ENCODE measurements at places on chromosomes 11 and 22.

GRCh38 chr11:5690216-5690615 is 626 bp downstream of the TRIM22 start:
- DNase-seq: no peak

GRCh38 chr11:94602430-94603372 is 35.5 kb downstream of the PIWIL4 start:
- DNase-seq: peak; percentile 33

DNA sequence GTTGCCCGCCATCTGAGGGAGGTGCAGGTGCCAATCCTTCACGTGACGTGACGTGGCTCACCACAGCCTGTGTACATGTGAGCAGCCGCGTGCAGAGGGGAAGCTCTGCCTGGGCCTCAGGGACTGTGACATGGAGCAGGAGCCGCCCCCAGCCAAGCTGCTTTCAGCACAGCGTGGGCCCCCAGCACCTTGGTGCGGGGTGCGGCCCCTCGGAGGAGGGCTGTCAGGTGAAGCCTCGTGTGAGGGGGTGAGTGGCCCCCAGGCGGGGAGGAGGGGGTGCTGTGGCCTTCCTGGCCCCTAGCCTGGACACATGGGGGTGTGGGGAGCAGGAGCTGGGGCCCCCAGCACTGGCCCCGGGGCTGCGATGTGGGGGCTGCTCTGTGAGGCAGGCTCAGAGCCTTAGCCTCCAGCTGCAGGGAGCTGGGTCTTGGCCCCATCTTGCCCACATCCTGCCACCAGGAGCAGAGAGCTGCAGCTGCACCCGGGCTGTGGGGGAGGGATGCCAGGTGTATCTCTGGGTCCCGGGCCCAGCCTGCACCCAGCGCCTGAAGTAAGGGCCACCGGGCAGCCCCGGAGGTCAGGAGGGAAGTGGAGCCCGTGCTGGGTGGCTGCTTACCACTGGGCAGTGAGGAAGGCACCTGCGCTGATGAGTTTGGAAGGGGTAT is at the start of gene ADORA2A:
Gene ADORA2A, plus strand, starts transcription at position 100 of the 665 bp plus-strand sequence. CDS start 5,806 bp downstream, outside the sequence.
- DNase-seq: no peak

- DNase-seq: no peak
These were observed 23.2 kb downstream of the CAPN1 start for GRCh38 chr11:65204646-65205601.

- no peak for DNase-seq
These were observed 3.3 kb upstream of the TRIM29 start for GRCh38 chr11:120141113-120141767.

GRCh38 chr11:65887723-65888162 is 528 bp downstream of the FIBP start:
- no peak for DNase-seq

DNA sequence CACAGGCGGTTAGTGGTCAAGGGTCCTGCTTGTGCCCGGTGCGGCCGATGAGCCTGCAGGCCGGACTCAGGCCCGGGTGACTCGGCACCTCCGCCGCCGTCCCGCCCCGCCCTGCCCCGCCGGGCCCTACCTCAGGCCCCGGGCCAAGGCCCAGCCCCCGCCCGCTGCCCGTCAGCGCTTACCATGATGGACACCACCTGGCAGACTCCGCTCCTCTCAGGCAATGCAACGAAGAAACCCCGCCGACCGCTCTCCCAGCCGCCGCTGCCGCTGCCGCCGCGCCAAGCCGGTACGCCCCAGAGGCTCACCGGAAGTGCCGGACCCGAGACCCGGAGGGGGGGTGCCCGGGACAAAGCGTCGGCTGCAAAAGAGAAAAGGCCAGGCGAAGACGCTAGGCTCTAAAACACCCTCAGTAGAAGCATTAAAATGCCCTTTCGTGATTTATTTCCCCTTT is at the start of gene UFD1:
Gene UFD1, minus strand, starts transcription at position 293 of the 454 bp plus-strand sequence. Its CDS starts 108 bp downstream, at position 185.
- DNase-seq: peak; percentile 82

DNA sequence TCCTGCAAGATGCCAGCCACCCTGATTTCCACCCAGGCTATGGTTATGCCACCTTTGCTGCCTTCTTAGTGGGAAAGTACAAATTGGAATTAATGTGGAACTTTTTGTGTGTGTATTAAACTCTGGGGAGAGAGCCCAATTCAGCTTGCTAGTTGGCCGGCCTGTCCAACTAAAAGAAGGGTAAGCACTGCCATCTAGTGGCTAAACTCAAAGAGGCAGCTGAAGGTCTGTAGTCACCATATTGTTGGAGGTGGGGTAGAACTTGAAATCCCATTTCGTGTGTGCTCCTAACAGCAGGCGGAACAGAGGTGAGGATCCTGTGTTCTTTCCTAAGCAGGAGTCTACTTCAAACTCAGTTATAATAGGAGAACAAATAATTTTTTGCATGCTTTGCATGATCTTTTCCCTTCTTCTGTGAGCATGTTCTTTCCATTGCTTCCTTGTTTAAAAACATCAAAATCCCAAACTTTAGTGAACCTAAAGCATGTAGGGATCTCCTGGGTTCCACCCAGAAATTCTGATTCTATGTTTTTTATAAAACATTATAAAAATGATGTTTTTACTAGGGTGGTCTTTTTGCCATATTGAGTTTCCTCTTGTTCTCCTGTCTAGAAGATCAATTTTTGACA is 138.8 kb upstream of the SORL1-AS1 start:
- peak; percentile 88 for DNase-seq

GRCh38 chr22:19040391-19040861 is 81.8 kb downstream of the DGCR2 start:
- DNase-seq: no peak

DNA sequence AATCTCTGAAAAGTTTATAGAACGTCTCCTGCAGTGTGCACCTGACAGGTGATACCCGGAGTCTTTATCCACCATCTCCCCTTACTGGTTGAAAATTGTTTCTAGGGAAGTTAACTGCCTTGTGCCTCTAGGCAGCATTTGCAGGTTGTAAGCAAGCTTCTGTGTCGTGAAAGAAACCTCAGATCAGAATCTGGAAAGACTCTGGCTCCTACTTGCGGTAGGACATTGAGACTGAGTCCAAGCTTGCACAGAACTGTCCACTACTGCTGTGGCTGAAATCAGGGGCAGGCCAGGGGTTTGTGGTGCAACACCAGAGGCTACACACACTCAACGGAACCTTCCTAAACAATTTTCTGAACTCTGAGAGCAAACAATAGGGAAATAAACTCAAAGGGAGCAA is 34.8 kb upstream of the MYOD1 start:
- no peak for DNase-seq

- peak; percentile 68 for DNase-seq
These were observed at the start of gene STX3 for GRCh38 chr11:59754859-59755700. Gene STX3, plus strand, starts transcription at chr11:59755376. Its CDS starts 230 bp downstream, at chr11:59755606.

DNA sequence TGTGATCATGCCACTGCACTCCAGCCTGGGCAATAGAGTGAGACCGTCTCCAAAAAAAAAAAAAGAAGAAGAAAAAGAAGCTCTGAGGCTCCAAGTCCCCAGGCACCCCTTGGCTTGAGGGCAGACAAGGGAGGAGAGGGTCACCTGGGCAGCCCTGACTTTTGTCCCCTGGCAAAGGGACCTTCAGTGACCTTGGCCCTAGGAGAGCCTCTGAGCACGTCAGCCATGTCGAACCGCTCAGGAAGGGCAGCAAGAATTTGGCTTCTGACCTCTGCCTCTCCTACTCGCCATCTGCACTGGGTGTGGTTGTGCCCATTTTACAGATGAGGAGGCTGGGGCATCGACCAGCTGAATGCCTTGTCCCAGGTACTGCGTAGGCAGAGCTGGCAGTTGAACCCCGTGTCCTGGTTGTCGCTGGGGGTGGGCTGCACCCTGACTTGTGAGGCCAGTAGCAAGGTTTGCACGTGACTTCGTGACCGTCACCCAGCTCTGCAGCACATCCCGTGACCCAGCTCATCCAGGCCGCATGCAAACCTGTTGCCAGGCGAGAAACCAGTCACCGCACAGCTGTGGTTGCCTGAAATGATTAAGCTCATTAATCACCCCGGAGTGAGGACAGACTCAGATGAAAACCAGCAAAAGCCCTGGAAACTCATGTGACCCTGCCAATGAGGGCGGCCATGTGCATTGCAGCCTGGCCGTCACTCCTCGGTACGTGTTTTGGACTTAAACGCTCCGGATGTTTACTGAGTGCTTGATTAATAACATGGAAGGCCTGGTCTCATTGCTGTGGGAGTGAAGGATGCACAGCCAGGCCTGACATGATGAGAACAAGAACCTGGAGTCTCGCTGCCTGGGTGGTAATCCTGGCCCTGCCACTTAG is 47.7 kb upstream of the PPP6R3 start:
- DNase-seq: no peak

DNA sequence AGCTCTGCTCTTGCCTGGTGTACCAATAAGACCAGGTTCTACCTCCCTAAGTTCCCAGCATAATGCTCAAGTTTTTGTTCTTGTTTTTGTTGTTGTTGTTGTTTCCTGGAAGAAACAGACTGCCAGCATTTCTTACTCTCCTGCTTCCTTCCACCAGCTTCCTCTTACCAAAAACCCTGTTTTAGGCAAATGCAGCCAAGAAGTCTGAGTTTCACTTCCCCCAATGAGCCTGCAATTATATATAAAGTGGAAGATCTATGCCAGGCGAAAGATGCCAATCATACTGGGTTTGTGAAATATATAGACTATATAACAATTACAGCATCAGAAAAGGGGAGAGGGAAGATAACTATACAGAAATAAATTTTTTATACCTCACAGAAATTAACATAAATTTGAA is 931.5 kb upstream of the FAT3 start:
- no peak for DNase-seq

DNA sequence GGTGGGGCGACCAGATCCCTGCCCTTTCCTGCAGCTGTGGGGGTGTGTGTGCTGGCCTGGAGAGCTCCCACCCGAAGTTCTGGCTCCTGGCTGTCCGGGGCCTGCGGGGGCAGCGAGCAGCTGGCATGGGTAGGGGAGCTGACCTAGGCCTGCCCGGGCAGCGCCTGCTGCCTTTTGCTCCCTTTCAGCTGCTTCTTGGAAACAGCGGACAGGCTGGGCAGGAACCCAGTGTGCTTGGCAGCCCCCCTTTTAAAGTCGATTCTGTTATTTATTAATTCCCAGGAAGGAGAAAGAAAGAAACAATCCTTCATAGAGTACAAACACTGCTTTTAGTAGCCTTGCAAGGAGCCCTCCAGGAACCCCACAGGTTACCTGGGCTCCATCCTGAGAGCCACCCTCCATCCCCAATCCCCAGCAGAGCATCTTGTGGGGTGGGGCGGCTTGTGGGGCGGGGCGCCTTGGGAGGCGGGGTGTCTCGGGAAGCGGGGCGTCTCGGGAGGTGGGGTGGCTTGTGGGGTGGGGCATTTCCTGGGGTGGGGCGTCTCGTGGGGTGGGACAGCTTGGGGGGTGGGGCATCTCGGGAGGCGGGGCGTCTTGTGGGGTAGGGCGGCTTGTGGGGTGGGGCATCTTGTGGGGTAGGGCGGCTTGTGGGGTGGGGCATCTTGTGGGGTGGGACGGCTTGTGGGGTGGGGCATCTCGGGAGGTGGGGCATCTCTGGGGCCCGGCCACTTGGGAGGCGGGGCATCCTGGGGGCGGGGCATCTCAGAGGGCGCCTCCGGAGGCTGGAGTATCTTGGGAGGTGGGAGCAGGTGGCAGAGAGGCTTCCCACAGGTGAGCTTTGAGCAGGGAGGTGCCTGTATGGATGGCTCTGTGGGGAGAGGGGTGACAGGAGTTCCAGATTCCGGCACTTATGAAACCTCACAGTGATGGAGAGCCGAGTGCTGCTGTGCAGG is 7.0 kb downstream of the CD81 start:
- no peak for DNase-seq

DNA sequence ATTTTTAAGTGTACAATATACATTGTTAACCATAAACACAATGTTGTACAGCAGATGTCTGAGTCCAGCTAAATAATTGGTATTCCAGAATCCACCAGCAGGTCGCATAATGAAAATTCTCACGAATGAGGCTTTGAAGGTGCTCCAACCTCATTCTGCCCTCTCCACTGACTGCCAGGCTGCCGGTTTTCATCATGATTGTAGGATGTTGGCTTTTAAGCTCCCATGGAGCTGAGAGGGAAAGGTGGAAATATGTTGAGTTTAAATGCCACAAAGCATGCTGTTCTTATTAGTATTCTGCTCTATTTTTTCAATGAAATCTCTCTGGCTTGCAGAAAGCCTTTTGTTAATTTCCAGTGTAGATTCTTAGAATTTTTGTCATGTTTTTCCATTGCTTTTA is 337.2 kb upstream of the DDI1 start:
- DNase-seq: no peak

GRCh38 chr11:111063726-111064517 is 181.6 kb upstream of the POU2AF2 start:
- DNase-seq: peak; percentile 81

DNA sequence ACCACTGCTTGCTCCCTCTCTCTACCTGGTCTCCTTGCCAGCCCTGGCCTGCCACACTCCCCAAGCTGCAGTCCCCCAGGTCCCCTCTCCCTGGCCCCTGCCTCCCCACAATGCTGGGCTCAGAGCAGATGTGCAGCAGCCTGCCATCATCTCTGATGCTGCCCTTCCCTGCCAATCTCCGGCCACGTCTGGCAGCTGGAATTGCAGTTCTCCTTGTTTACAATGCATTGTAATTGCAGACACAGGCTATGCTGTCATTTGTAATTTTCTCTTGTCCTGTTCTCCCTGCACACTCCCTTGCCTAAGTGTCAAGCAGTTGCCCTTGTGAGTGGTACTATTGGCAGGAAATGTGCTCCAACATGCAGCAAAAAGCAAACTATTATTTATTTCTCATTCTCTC is 222.3 kb downstream of the NTM start:
- peak; percentile 72 for DNase-seq

GRCh38 chr11:29019960-29020683 is 911.9 kb downstream of the METTL15 start:
- no peak for DNase-seq

DNA sequence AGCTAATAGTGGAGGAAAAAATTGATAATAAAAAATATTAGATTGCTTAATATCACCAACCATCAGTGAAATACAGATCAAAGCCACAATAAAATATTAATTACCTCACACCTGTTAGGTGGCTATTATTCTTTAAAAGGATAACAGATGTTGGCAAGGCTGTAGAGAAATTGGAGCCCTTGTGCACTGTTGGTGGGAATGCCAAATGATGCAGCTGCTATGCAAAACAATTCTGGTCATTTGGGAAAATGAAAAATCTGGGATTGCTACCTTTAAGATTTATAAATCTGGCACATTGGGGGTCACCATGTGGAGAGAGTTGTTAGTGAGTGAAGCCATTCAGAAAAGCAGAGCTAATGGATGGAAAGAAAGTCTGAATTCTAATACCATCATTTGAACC is 143.4 kb downstream of the FCHSD2 start:
- DNase-seq: no peak

DNA sequence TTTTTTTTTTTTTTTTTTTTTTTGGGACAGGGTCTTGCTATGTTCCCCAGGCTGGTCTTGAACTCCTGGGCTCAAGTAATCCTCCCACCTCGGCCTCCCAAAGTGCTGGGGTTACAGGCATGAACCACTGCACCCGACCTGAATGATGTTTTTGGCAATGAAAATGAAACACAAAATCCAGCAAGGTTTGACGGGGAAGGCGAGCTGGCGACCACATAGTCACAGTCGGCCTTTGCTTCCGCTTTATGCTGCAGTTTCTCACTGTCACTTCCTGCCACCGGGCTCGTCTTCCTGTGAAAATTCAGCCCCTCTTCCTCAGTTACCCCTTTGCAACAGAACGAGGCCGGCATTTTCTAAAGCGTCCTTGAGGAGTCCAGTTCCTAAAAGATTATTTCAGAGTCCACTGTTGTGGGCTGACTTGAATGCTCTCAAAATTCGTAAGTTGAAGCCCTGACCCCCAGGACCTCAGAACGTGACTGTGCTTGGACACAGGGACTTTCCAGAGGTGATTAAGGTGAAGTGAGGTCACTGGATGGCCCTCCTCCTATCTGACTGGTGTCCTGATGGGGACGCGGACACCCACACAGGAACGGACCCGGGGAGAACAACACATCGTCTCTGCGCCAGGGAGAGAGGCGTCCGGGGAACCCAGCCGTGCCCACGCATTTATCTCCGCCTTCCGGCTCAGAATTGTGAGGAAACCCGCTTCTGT is 2.9 kb upstream of the BID start:
- no peak for DNase-seq
